ENCODE measurements at places on chromosomes 12 and 14. TPM values are rescaled to one million over a fixed set of nuclear protein-coding genes. Genes with fewer than 3 reads are reported as not detected.

Gene HOXC13
- 0.32 TPM for total RNA-seq

Gene GXYLT1
- 11.0 TPM for total RNA-seq

DNA sequence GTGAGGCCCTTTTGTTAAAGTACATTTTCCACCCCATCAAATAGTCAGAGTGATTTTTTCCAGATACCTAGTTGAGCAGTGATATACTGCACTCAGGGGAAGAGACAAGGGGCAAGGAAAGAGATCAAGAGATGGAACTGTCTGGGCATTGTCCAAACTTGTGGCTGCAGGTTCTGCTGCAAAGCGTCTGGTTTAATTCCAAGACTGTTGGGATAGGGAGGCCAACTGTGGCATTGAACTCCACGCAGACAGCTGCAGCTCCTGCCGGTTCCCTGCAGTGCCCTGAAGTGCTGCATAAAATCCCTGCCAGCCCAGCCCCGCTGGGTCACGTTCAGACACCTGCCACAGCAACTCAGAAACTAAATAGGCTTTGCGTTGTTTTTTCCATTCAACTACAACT, 30.5 kb downstream of the RPH3A start:
- DNase-seq: no peak

- DNase-seq: no peak
Observed at GRCh38 chr14:100424504-100425428, 101.6 kb downstream of the SLC25A47 start.

Gene PLEKHD1
- total RNA-seq: not detected

DNA sequence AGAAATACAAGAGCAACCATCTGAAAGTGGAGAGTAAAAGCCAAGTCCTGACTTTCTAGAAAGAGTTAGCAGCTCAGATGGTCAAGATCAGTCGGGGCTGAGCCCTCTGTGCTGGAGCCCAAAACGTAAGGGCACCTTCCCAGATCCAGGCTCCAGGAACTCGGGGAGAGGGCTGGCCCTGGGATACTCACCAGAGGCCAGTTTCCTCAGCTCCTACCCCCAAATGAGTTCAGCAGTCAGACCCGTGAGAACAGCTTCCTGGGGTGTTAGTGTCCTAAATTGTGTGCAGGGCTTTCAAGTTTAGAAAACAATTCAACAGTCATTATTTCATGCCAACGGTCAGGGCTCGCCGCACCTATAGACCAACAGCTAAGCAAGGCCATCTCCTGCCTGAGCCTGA, 147.6 kb upstream of the FKBP4 start:
- DNase-seq: no peak

Gene VSIG10
- total RNA-seq: 22.5 TPM

Gene HSPA2
- 83.4 TPM for total RNA-seq

GRCh38 chr14:60512126-60512525, 3.2 kb downstream of the SIX6 start:
- no peak for DNase-seq

- DNase-seq: no peak
Observed at GRCh38 chr14:39614297-39614923, 182.2 kb upstream of the FBXO33 start.

- no peak for DNase-seq
Observed at GRCh38 chr12:59643550-59643949, 47.7 kb downstream of the SLC16A7 start.

DNA sequence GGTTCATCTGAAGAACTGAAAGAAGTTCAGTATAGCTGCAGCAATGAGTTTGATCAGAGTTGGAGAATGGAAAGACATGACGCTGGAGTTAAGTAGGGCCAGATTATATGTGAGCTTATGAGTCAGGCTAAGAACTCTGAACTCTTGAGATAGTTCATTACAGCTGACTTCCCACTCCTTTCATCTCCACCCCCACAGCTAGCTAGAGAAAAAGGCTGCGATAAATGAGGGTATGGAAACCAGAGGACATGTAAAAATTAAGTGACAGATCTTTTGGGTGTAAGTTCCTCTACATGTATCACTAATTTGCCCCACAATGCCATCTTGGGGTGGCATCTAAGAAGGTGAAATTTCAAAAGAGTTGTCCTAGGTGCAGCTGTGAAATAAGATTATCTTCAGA, 28.6 kb downstream of the PYM1 start:
- peak; percentile 66 for DNase-seq

GRCh38 chr12:123533672-123534643, at the start of gene RILPL1:
Gene RILPL1 (minus strand): TSS chr12:123533719. CDS start chr12:123533482, 237 bp downstream.
- DNase-seq: peak; percentile 51

Gene DLK1
- not detected for total RNA-seq

All from fibroblast of villous mesenchyme (primary cell).